ENCODE measurements at places on chromosomes 2 and 18.

DNA sequence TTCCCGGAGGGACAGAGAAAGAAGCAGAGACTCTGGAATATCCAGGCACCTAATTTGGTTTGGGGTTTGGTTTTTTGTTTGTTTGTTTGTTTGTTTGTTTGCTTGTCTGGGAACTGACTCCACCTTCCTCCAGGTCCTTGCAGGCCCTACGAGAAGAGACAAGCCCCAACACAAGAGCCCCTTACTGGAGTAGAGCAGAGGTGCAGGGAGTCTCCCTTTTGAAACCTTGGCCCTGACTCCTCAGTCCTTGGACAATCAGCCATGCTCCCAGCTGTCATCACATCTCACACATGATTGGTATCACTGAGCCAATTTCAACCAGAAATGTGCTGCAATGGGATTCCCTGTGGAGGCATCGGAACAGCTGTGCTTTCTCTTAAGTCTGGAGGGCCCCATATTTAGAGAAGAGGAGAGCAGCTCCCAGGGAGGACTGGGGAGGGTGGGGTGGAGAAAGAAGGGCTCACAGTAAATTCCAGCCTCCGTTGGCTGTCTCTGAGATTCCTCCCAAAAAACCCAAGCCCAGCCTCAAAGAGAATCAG is 279.9 kb upstream of the NCKAP5 start:
- no peak overlapping the region for H3K27ac ChIP-seq
- no peak for DNase-seq
- peaks cover 14% of the 10 kb centered on the region for H3K36me3 ChIP-seq
- H3K4me3 ChIP-seq: no peak overlapping the region
- peaks cover 4% of the 10 kb centered on the region for H3K27me3 ChIP-seq
- H3K4me1 ChIP-seq: peaks cover 2% of the 10 kb centered on the region

- peaks cover 36% of the 10 kb centered on the region for H3K4me1 ChIP-seq
- peaks cover 10% of the 10 kb centered on the region for H3K27me3 ChIP-seq
- no peak overlapping the region for H3K4me3 ChIP-seq
- peak; percentile 69 for DNase-seq
Measured at GRCh38 chr2:97936199-97936598, 59.5 kb downstream of the TMEM131 start.

GRCh38 chr2:158213773-158214172 is 112.1 kb downstream of the UPP2 start:
- no peak for DNase-seq
- no peak overlapping the region for H3K4me3 ChIP-seq
- no peaks in the 10 kb centered on the region for H3K36me3 ChIP-seq
- H3K27ac ChIP-seq: no peak overlapping the region
- H3K4me1 ChIP-seq: peaks cover 15% of the 10 kb centered on the region

DNA sequence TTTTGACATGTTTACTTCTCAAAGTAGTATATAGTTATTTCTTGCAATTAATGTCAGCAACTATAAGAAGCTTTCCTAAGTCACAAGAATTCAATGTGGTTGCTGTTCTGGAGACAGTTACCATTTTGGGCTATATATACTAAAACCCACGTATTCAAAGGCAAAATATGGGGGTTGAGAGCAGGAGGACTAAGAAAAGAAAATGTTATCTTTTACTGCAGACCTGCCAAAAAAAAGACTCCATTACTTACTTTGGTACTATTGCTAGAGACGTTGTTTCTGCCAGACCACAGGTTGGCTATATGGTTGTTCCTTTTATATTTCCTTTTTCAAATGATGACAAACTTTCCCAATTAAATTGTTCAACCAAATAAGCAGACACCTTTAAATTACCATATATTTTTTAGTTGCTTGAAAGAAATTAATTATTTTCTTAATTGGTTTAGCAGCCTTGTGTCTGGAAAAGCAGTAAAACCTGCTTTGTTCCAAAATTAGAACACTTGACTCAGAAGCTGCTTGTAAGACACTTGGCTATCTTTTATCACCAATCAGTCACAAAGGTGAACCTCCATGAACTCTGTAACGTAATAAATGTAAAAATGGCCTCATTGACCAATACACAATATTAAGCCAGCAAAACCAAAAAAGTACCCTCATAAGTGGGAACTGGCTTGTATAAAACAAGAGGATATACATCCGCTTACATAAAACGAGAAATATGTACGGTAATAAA is 8.2 kb upstream of the OSGEPL1 start:
- no peaks in the 10 kb centered on the region for H3K27me3 ChIP-seq
- peaks cover 43% of the 10 kb centered on the region for H3K36me3 ChIP-seq
- no peak for DNase-seq
- H3K4me1 ChIP-seq: no peaks in the 10 kb centered on the region

- peak overlapping the region; percentile 89 for H3K4me3 ChIP-seq
- peak overlapping the region; percentile 99 for H3K27ac ChIP-seq
- H3K27me3 ChIP-seq: no peaks in the 10 kb centered on the region
- DNase-seq: no peak
- peaks cover 13% of the 10 kb centered on the region for H3K4me1 ChIP-seq
- H3K36me3 ChIP-seq: peaks cover 13% of the 10 kb centered on the region
Measured at GRCh38 chr2:112584891-112585250, 462 bp downstream of the CHCHD5 start.

DNA sequence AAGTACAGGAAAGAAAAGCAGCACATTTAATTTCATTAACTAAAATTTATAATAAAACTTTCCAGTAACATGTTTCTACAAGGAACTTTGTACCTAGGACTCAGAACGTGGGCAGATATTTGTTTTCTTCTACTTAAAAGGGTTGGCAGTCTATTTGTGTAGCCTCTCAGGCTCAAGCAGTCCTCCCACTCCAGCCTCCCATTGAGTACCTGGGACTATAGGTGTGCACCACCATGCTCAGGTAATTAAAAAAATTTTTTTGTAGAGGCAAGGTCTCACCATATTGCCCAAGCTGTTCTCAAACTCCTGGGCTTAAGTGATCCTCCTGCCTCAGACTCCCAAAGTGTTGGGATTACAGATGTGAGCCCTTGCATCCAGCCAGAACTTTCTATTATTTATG is 36.8 kb downstream of the UGP2 start:
- H3K4me3 ChIP-seq: peak overlapping the region; percentile 21
- peaks cover 89% of the 10 kb centered on the region for H3K4me1 ChIP-seq
- H3K36me3 ChIP-seq: peaks cover 78% of the 10 kb centered on the region
- no peaks in the 10 kb centered on the region for H3K27me3 ChIP-seq
- H3K27ac ChIP-seq: peak overlapping the region; percentile 74

DNA sequence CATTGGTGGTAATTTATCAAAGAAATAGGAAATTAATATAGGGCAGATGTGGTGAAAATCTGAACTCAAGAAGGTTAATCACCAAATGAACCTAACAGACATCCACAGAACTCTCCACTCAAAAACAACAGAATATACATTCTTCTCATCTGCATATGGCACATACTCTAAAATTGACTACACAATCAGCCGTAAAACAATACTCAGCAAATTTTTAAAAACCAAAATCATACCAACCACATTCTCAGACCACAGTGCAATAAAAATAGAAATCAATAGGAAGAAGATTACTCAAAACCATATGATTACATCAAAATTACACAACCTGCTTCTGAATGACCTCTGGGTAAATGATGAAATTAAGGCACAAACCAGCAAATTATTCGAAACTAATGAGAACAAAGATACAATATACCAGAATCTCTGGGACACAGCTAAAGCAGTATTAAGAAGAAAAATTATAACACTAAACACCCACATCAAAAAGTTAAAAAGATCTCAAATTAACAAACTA is 31.0 kb downstream of the RBM43 start:
- H3K27ac ChIP-seq: no peak overlapping the region
- no peak for DNase-seq
- peaks cover 2% of the 10 kb centered on the region for H3K36me3 ChIP-seq

- H3K36me3 ChIP-seq: peaks cover 80% of the 10 kb centered on the region
- peaks cover 14% of the 10 kb centered on the region for H3K27me3 ChIP-seq
- no peak overlapping the region for H3K4me3 ChIP-seq
- no peaks in the 10 kb centered on the region for H3K4me1 ChIP-seq
- no peak overlapping the region for H3K27ac ChIP-seq
Measured at GRCh38 chr18:14976736-14977430, 228.9 kb downstream of the ANKRD30B start.

DNA sequence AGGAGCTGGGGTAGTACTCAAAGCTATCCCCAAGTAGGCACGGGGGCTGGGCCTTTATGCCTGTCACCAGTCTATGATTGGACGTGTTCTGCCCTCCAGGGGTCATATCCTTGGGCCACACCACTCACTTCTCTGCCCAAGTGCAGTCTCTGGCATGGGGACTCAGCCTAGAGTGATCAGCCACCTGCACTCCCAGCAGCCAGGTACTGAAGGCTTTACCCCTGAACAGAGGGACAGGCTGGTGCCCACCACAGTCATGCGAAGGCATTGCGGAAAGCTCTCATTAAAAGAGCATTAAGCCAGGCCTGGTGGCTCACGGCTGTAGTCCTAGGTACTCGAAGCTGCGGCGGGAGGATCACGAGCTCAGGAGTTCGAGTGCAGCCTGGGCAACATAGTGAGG is 199.4 kb downstream of the AGAP1 start:
- H3K4me1 ChIP-seq: peaks cover 57% of the 10 kb centered on the region
- no peak overlapping the region for H3K27ac ChIP-seq
- H3K36me3 ChIP-seq: peaks cover 15% of the 10 kb centered on the region
- no peaks in the 10 kb centered on the region for H3K27me3 ChIP-seq
- no peak for DNase-seq

GRCh38 chr2:190849774-190850173 is 30.8 kb upstream of the GLS start:
- H3K27me3 ChIP-seq: no peaks in the 10 kb centered on the region
- peaks cover 6% of the 10 kb centered on the region for H3K4me1 ChIP-seq
- H3K27ac ChIP-seq: no peak overlapping the region
- no peaks in the 10 kb centered on the region for H3K36me3 ChIP-seq

DNA sequence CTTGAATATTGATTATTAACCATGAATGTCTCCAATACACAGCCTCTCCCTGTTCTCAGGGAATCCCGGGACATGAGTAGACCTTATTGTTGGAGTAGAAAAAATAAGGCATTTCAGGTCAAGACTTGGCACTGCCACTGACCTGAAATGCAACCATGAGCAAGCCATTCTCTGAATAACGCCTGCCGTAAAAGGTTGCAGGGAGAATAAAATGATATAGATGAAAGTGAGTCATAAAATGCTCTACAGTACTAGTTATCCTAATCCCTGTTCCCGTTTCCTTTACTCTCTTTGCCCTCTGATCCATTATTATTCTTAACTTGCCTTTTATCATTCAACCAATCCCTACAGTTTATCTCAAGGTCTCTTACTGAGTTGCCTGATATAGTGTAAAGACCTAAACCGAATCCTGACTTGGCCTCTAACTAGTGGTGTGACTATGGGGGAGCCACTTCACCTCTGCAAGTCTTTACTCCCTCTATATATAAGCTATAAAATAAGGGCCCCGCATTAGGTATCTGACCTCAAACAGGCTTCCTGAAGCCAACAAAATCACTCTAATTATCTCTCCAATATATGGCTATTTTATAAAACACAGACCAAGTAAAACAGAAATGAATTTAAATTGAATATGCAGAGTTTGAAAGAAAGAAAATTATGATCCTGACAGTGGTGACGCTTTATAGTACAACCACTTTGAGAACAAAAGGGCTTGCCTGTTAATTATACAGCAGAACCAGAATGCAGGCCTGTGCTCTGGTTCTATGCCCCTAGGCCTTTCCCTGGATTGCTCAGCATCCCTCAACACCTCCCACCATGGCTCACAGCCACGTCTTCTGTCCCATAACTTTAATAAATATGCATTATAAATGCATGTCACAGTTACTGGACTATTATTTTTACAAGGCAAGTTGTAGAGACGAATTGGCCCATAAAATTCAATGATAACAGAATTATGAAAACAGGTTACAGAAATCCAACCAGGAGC is 183.1 kb downstream of the STK39 start:
- no peaks in the 10 kb centered on the region for H3K27me3 ChIP-seq
- H3K4me3 ChIP-seq: no peak overlapping the region
- DNase-seq: no peak
- no peak overlapping the region for H3K27ac ChIP-seq
- no peaks in the 10 kb centered on the region for H3K36me3 ChIP-seq

- no peaks in the 10 kb centered on the region for H3K36me3 ChIP-seq
- no peak overlapping the region for H3K27ac ChIP-seq
- no peak for DNase-seq
- peaks cover 5% of the 10 kb centered on the region for H3K27me3 ChIP-seq
Measured at GRCh38 chr2:127011796-127012195, 95.2 kb downstream of the BIN1 start.

- no peaks in the 10 kb centered on the region for H3K27me3 ChIP-seq
- DNase-seq: no peak
- no peaks in the 10 kb centered on the region for H3K36me3 ChIP-seq
- H3K4me3 ChIP-seq: peak overlapping the region; percentile 94
- peak overlapping the region; percentile 97 for H3K27ac ChIP-seq
Measured at GRCh38 chr2:230864122-230864604, 579 bp upstream of the ITM2C start.

DNA sequence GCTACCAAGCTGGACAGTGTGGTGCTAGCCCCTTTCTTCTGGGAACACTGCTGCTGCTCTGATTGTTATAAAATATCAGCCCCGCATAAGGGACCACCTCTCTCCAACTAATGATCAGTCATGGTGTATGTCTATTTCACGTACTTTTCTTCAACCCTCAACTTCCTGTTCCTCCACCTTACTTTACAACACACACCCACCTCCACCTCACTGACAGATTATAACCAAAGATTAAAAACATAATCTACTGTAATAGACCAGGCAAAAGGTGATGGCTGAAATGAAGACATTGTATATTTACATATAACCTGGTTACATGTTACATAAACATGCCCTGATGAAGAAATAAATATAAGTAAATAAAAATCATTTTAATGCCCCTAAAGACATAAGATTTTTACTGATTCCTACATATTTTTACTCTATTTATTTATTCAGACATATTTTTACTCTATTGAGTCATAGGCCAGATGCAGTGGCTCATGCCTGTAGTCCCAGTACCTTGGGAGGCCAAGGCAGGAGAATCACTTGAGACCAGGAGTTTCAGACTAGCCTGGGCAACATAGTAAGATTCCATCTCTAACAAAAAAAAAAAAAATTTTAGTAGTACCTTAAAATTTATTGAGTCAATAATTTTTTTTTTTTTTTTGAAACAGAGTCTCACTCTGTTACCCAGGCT is 12.8 kb downstream of the STK39 start:
- peaks cover 29% of the 10 kb centered on the region for H3K36me3 ChIP-seq
- no peak overlapping the region for H3K27ac ChIP-seq
- H3K4me3 ChIP-seq: no peak overlapping the region
- H3K27me3 ChIP-seq: no peaks in the 10 kb centered on the region

DNA sequence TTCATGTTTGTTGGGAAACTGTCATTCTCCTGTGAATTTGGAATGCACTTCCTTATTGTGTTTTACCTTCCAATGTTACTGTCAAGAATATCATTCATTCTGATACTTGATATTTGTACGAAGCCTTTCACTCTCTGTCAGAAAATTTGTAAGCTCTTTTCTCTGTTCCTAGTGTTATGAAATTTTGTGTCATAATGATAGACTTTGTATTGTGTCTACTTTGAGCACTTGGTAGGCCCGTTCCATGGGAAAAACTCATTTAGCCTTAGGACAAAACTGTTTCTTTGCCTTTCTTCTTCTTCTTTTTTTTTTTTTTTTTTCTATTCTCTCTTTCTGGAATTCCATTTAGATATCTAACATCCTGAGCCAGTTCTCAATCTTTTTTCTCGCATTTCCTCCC is 52.0 kb upstream of the FAM124B start:
- no peak for DNase-seq
- no peak overlapping the region for H3K27ac ChIP-seq
- H3K36me3 ChIP-seq: peaks cover 17% of the 10 kb centered on the region
- no peak overlapping the region for H3K4me3 ChIP-seq
- peaks cover 12% of the 10 kb centered on the region for H3K4me1 ChIP-seq

Data from WTC11 (cell line).